ENCODE measurements at places on chromosomes 5 and 9.

DNA sequence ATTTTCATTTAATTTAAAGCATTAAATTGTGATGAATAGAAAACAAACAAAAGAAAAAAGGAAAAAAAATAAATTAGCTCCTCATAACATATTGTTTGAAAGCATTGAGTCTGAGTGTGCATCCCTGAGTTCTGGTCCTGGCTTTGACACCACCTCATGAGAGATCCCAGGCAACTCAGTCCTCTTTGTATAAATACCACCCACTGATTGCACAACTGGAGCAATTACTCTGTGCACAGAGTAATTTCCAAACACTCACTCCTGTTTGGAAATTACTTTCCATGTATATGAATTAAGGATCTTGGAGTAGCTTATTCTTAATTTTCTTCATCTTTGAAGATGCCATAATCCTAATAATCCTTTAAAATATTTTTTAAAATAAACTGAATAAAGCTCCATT, 59.4 kb upstream of the C5orf46 start:
- DNase-seq, result no peak

DNA sequence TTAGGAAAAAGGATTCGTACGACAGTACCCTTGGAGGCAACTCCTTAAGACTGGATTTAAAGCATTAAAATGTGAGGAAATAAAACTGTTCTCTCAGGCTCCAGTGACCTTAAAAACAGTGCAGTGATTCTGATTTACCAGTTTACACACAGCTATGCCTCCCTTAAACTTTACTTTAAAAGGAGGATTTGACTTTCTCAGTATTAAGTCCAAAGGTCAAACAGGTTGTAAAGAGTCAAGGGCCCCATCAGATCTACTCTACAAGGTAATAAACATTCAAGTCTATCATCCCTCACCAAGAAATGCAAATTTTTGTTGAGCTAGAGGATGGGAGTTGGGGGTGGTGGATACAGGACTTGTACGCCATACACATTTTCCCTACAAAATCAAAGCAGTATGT, 75.2 kb downstream of the ELAVL2 start:
- no peak for DNase-seq

GRCh38 chr9:136854842-136855460, 2.8 kb downstream of the MAMDC4 start:
- DNase-seq, result no peak

DNA sequence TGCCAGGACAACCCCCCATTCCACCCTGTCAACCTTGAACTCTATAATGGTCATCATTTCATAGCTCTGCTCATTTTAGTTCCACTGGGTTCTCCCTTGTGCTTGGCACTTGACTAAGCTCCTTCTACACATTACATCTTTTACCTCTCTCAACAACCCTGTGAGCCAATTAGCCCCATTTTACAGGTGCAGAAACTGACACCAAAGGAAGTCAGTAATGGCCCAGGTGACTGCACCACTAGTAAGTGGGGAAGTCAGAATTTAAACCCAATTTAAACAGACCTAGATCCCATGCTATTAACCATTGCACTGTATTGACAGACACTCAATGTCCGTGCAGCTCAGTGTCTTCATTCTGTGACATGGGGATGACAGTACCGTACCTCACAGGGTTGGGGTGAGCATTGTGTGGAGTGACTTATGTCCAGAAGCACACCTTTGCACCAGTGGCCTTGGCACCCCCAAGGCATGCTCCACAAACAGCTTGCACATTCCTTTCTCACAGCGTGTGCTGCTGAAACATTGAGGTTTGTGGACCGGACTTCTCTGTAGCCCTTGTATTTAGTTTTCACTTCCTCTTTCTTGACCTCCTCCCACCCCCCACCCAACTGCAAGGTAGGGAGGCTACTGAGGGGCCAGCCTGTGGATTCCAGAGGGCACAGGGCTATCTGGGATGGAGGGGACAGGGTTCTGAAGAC, 23.1 kb downstream of the IRF1 start:
- DNase-seq, result no peak

GRCh38 chr5:171484460-171484899, 65.0 kb downstream of the FGF18 start:
- no peak for DNase-seq

All from NCI-H2081 (cell line).